ENCODE measurements at places on chromosomes 11 and 22.
A peak's percentile ranks its signal among the peaks of the same experiment; 100 is the strongest.

DNA sequence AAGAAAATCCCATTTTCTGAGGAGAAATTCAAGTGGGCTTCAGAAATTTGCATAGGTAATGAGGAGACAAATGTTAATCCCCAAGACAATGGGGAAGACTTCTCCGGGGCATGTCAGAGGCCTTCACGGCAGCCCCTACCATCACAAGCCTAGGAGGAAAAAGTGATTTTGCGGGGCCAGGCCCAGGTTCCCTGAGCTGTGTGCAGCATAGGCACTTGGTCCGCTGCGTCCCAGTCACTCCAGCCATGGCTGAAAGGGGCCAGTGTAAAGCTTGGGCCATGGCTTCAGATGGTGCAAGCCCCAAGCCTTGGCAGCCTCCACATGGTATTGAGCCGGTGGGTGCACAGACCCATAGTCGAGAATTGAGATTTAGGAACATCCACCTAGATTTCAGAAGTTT is 570.7 kb downstream of the KCNA4 start:
- ATAC-seq = no peak

GRCh38 chr11:8807544-8808225 is 103.3 kb upstream of the AKIP1 start:
- ATAC-seq = peak; percentile 26

DNA sequence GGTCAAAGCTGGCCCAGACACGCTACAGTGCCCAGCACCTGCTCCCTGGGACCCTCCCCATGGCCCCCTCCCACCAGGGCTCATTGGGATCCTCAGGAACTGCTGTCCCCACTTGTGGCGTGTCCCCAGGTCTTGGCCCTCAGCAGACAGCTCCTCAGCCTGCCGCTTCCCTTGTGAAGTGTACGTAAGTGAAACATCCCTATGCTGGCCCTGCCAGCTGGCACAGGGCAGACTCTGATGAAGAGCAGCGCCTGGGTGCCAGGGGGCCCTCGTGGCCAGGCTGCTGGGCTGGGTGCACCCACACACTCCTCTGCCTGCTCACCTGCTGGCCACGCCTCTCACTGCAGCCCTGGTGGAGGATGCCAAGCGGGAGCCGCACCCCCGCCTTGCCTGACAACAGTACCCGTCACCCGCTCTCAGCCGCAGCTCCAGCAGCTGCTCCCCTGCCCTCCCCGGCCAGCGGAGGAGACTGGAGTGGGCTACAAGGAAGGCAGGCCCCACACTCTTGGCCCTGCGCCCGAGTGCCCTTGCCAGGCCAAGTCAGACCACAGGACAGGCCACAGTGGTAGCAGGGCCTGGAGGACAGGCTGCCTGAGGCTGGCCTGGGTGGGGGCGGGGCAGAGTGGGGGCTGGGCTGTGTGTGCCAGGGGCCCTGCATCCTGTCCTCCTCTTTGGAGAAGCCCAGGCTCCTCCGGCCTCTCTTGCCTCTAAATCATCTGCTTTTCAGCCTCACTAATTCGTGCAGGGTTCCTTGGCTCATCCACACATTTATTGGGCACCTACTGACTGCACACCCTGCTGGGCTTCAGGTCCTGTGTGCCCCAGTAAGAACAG is 39.5 kb downstream of the IGF2 start:
- ATAC-seq = no peak

DNA sequence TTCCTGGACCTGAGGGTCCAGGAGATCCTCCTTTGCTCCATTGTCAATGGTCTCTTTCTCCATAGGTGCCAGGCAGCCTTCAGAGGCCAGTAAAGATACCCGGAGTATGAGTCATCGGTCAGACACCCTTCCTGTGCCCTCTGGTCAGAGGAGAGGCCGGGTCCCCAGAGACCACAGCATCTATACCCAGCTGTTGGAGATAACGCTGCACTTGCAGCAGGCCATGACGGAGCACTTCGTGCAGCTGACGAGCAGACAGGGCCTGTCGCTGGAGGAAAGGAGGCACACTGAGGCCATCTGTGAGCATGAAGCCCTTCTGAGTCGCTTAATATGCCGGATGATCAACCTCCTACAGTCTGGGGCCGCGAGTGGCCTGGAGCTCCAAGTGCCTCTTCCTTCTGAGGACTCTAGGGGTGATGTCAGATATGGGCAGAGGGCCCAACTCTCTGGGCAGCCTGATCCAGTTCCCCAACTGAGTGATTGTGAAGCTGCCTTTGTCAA is at the start of gene ACCSL:
TSS of gene ACCSL (plus strand) at position 51 of the 501 bp plus-strand sequence. CDS start at position 107, 56 bp downstream.
- ATAC-seq = no peak

DNA sequence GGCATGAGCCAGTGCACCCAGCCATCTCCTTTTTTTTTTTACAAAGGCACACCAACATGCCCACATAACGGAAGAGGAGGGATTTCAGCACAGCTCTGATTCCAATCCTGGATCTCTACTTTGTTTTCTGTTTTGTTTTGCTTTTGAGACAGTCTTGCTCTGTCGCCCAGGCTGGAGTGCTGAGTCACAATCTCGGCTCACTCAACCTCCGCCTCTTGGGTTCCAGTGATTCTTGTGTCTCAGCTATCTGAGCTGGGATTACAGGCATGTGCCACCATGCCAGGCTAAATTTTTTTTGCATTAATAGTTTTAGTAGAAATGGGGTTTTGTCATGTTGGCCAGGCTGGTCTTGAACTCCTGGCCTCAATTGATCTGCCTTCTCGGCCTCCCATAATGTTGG is 28.1 kb downstream of the VSTM5 start:
- ATAC-seq = no peak

DNA sequence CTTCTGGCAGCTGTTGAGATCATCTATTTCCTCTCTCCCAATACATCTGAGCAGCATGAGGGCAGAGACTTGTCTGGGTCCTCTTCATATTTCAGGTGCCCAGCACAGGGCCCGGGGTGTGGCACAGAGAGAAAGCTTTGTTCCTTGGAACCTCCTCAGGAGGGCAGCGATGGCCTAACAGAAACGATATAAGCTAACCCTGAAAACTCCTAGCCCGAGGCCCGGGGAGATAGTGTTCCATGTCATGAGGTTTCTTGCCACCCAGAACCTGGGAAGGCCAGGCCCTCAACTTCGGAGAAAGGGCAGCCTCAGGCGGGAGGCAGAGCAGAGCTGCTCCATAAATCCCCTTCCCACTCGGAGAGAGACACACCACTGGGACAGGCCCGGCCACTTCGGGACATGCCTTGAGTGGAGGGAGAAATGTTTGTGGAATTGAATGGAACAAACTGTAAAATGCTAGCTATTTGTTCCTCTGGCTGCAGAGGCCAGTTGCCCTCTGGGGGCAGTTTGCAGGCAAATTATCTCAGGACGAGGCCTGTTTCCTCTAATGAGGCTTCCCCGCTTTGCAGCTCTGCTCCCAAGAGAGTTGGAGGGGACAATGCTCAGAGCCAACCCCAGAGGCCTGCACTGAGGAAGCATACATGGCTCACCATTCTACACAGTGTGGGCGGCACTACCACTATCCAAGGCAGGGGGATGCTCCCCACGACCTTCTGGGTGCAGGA is 11.6 kb downstream of the ARRB1 start:
- ATAC-seq = peak; percentile 7

Measured in gastroesophageal sphincter (tissue), 4 donors.